ENCODE measurements at places on chromosomes 2 and 18.

DNA sequence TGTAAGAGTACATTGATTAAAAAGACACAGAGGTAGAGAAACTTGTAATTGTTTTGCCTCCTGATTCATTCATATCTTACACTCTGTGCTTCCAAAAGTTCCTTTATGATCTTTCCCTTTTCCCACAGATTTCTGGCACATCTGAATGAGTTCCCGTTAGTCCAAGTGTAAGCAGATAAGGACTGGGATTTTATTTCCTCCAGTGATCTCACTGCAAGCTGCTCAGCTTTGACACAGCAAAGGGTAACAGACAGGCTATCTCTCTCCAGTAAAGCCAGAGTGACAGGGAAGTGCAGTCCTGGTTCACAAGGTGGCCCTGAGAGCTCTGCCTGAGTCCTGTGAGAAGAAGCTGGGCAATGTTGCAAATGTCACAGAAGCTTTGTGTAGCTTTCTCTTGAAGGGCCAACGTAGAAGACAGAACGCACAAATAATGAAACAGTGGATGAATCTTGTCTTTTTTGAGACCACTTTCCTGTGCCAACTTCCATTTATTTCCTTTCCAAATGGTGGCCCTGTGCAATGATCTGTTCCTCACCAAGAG lies 32.5 kb upstream of the KCNE4 start:
- no peak overlapping the region for H3K4me3 ChIP-seq
- no peaks in the 10 kb centered on the region for H3K36me3 ChIP-seq
- H3K27ac ChIP-seq: peak overlapping the region; percentile 7
- no peak for DNase-seq
- H3K4me1 ChIP-seq: peaks cover 9% of the 10 kb centered on the region
- H3K27me3 ChIP-seq: no peaks in the 10 kb centered on the region

GRCh38 chr2:138182250-138182936 lies 218.1 kb downstream of the HNMT start:
- no peak overlapping the region for H3K27ac ChIP-seq
- H3K36me3 ChIP-seq: no peaks in the 10 kb centered on the region
- H3K27me3 ChIP-seq: no peaks in the 10 kb centered on the region
- DNase-seq: no peak
- H3K4me1 ChIP-seq: peaks cover 7% of the 10 kb centered on the region

DNA sequence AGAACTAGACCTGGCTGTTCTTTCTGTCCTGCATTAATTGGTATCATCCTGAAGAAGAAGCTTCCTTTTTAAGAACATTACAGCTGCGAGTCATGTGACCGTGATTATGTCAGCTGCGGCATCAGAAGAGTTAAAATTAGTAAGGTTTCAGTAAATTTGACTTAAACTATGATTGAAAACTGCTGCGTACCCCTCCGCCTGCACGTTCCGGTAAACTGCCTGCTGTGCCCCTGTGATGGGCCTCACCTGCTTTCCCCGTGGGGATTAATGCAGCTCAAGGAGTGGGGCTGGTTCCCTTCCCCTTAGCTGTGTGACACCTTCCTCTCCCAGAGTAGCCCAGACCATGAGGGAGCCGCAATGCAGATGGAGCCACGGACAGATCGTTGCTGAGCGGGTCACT lies 36.1 kb upstream of the MYO3B start:
- H3K4me3 ChIP-seq: no peak overlapping the region
- no peaks in the 10 kb centered on the region for H3K4me1 ChIP-seq
- H3K27me3 ChIP-seq: no peaks in the 10 kb centered on the region
- H3K36me3 ChIP-seq: no peaks in the 10 kb centered on the region
- H3K27ac ChIP-seq: no peak overlapping the region
- DNase-seq: no peak

DNA sequence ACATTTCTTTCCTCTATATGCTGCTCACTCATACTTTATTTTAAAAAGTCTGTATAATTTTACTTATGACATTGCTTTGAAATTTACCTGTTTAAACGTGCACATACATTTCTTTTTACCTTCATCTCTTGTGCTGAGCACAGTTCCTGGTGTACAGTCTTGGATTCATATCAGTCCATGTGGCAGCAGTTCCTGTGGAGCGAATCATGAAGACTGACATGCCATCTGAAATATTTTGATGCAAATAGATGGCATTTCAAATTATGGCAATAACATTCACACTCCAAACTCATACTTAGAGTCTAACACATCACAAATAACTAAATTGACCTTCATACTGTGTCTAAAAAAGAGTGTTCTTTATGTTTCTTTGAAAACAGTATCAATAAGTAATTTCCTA lies 90.3 kb upstream of the CDH2 start:
- H3K36me3 ChIP-seq: no peaks in the 10 kb centered on the region
- H3K27ac ChIP-seq: no peak overlapping the region
- H3K4me3 ChIP-seq: no peak overlapping the region
- no peaks in the 10 kb centered on the region for H3K4me1 ChIP-seq
- no peak for DNase-seq
- no peaks in the 10 kb centered on the region for H3K27me3 ChIP-seq

- H3K27ac ChIP-seq: no peak overlapping the region
- H3K4me3 ChIP-seq: no peak overlapping the region
- no peaks in the 10 kb centered on the region for H3K36me3 ChIP-seq
- no peak for DNase-seq
- H3K4me1 ChIP-seq: peaks cover 64% of the 10 kb centered on the region
These were observed 5.8 kb downstream of the DLX2 start for GRCh38 chr2:172096626-172097547.

- H3K4me1 ChIP-seq: no peaks in the 10 kb centered on the region
- DNase-seq: no peak
- H3K27me3 ChIP-seq: no peaks in the 10 kb centered on the region
These were observed 465.2 kb downstream of the ERBB4 start for GRCh38 chr2:212073360-212073759.

GRCh38 chr2:200298816-200299215 lies 7.7 kb upstream of the SPATS2L start:
- H3K36me3 ChIP-seq: no peaks in the 10 kb centered on the region
- H3K4me1 ChIP-seq: peaks cover 3% of the 10 kb centered on the region
- H3K4me3 ChIP-seq: no peak overlapping the region
- no peak for DNase-seq
- no peaks in the 10 kb centered on the region for H3K27me3 ChIP-seq
- H3K27ac ChIP-seq: no peak overlapping the region

- H3K27ac ChIP-seq: no peak overlapping the region
- H3K27me3 ChIP-seq: no peaks in the 10 kb centered on the region
- H3K4me1 ChIP-seq: no peaks in the 10 kb centered on the region
These were observed 30.6 kb downstream of the SCN3A start for GRCh38 chr2:165173215-165173614.

DNA sequence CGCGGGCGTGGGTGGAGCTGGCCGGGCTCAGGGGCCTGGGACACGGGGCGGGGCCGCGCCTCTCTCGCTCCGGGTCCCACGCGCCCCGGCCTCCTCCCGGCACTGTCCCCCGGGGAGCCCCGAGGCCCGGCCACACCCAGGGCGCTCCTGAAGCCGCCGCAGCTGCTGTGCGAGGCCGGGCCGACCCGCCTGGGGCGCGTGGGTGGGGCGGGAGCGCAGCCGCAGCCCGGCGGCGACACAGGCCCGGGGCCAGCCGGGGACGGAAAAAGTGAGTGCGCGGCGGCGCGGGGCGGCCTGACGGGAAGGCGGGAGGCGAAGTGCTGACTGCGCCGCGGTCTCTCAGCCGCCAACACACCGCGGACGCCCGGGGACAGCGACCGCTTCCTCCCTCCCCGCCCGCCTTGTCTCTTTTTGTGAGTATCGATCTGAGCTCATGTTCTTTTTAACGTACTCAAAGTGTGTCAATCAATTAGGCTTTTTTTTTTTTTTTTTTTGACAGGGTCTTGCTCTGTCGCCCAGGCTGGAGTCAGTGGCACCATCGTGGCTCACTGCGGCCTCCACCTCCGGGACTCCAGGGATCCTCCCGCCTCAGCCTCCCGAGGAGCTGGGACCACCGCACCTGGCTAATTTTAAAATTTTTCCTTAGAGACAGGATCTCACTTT lies 14.5 kb downstream of the PDCD1 start:
- H3K27ac ChIP-seq: no peak overlapping the region
- no peaks in the 10 kb centered on the region for H3K36me3 ChIP-seq

GRCh38 chr2:103353774-103354173 lies 591.9 kb downstream of the TMEM182 start:
- no peaks in the 10 kb centered on the region for H3K4me1 ChIP-seq
- no peaks in the 10 kb centered on the region for H3K36me3 ChIP-seq
- H3K27me3 ChIP-seq: no peaks in the 10 kb centered on the region
- no peak for DNase-seq
- no peak overlapping the region for H3K4me3 ChIP-seq

- H3K36me3 ChIP-seq: no peaks in the 10 kb centered on the region
- H3K27me3 ChIP-seq: no peaks in the 10 kb centered on the region
- no peak overlapping the region for H3K4me3 ChIP-seq
- no peak for DNase-seq
These were observed 86.4 kb upstream of the SPRED2 start for GRCh38 chr2:65518751-65519150.

DNA sequence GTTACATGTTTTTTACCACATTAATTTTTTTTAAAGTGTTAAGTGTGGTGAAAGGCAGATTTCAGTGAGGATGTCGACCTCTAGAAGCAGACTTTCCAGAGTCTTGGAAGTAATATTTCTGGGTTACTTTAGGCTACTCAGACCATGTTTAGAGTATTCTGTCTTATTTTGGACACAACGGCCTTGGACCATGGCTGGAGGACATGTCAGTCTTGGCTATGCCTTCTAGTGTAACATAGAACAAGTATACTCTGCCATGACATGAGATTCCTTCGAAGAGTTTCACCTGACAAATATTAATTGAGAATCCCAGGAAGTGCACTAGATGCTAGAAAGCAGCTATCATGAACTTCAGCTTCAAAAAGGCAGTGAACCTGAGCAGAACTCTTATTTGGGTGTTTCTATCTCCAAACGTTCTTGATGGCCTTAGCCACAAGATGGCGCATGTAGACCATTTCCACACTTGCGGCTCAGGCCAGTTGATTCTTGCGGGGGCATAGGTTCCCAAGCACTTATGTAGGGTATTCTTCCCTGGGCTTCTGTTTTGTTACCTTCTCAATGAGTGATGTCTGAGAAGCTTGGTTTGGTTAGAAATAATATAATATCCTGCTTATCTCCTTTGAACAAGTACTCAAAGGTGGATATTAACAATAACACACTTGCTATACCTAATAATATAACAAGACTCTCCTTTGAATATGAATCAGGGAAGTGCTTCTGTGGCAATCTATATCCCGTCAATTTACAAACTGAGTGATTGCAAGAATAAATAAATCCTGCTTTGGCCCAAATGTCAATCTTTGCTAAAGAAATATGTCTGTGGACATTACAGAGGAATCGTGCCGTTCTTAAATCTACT lies 62.0 kb downstream of the CACNB4 start:
- DNase-seq: peak; percentile 72
- no peak overlapping the region for H3K27ac ChIP-seq
- H3K27me3 ChIP-seq: no peaks in the 10 kb centered on the region
- no peak overlapping the region for H3K4me3 ChIP-seq

GRCh38 chr2:95530734-95531133 lies 46.2 kb upstream of the TRIM43B start:
- no peak for DNase-seq
- H3K36me3 ChIP-seq: peaks cover 1% of the 10 kb centered on the region
- H3K27me3 ChIP-seq: no peaks in the 10 kb centered on the region
- no peak overlapping the region for H3K27ac ChIP-seq
- peaks cover 22% of the 10 kb centered on the region for H3K4me1 ChIP-seq
- no peak overlapping the region for H3K4me3 ChIP-seq

GRCh38 chr2:121771976-121772742 lies 16.7 kb downstream of the TSN start:
- peaks cover 1% of the 10 kb centered on the region for H3K36me3 ChIP-seq
- no peak overlapping the region for H3K27ac ChIP-seq
- H3K4me1 ChIP-seq: peaks cover 5% of the 10 kb centered on the region
- H3K27me3 ChIP-seq: no peaks in the 10 kb centered on the region
- no peak for DNase-seq

DNA sequence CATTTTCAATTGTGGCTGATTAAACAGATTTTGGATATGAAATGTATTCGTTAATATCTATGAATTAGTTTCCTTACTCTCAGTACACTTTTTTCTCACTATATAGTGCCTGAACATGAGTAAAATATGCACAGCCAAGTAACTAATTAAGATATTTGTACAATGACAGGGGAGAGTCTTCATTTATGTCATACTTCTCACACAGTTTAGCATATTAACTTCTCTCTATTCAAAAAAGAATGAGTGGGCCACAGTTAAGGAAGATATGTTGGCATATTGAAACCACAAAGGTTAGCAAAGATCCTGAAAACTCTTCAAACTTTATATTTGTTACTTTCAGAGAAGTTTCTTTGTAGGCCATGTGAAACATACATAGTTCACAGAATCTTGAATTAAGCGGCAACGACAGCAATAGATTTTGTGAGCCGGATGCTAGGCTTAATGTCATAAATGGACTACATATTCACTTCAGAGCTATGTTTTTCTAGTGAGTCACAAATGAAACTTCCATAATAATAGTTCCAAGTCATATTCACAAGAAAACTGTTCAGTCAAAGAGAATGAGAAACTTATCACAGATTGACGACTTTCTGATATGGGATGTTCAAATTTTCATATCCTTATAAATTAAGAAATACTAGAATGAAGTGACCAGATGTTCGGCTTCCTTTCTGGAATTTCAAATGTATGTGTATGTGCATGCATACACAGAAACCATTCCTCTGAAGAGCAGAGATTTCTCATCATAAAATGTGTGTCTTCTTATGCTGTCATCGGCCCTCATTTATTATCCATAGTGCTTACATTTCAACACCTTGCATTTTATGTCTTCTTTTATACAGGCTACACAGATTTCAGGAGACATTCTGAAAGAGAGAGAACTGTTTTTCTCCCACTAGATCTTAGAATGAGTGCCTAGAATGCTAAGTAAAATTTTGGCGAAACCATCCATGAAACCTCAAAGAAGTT lies 584.0 kb downstream of the SATB2 start:
- no peak overlapping the region for H3K4me3 ChIP-seq
- no peaks in the 10 kb centered on the region for H3K27me3 ChIP-seq
- H3K36me3 ChIP-seq: no peaks in the 10 kb centered on the region

DNA sequence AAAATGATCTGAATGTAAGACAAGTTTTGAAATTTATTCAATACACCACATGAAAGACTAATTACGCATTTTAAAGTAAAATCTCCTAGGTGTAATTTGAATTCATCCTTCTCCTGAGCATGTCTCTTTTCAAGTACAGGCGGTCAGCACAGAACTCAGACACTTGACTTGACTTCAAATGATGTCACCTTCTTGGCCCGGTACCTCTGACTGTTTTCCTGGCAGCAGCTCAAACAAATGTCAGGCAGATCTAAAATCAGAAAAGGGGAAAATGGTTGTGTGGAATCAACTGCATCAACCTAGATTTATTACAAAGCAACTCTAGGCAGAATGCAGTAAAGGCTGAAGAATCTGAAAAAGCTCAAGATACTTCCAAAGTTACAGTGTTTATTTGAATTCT lies 11.4 kb upstream of the PROKR1 start:
- no peaks in the 10 kb centered on the region for H3K27me3 ChIP-seq
- no peaks in the 10 kb centered on the region for H3K36me3 ChIP-seq
- H3K4me1 ChIP-seq: no peaks in the 10 kb centered on the region
- no peak overlapping the region for H3K4me3 ChIP-seq
- no peak overlapping the region for H3K27ac ChIP-seq
- DNase-seq: no peak

GRCh38 chr2:69735686-69736085 lies 6.2 kb upstream of the ANXA4 start:
- H3K4me3 ChIP-seq: no peak overlapping the region
- H3K4me1 ChIP-seq: peaks cover 21% of the 10 kb centered on the region
- peak; percentile 72 for DNase-seq
- H3K27ac ChIP-seq: peak overlapping the region; percentile 46
- H3K36me3 ChIP-seq: no peaks in the 10 kb centered on the region

- DNase-seq: no peak
- no peak overlapping the region for H3K27ac ChIP-seq
- no peaks in the 10 kb centered on the region for H3K27me3 ChIP-seq
- no peaks in the 10 kb centered on the region for H3K4me1 ChIP-seq
- no peak overlapping the region for H3K4me3 ChIP-seq
These were observed 163.9 kb upstream of the THUMPD2 start for GRCh38 chr2:39942950-39943349.
